ENCODE measurements at places on chromosomes 7 and 10.

DNA sequence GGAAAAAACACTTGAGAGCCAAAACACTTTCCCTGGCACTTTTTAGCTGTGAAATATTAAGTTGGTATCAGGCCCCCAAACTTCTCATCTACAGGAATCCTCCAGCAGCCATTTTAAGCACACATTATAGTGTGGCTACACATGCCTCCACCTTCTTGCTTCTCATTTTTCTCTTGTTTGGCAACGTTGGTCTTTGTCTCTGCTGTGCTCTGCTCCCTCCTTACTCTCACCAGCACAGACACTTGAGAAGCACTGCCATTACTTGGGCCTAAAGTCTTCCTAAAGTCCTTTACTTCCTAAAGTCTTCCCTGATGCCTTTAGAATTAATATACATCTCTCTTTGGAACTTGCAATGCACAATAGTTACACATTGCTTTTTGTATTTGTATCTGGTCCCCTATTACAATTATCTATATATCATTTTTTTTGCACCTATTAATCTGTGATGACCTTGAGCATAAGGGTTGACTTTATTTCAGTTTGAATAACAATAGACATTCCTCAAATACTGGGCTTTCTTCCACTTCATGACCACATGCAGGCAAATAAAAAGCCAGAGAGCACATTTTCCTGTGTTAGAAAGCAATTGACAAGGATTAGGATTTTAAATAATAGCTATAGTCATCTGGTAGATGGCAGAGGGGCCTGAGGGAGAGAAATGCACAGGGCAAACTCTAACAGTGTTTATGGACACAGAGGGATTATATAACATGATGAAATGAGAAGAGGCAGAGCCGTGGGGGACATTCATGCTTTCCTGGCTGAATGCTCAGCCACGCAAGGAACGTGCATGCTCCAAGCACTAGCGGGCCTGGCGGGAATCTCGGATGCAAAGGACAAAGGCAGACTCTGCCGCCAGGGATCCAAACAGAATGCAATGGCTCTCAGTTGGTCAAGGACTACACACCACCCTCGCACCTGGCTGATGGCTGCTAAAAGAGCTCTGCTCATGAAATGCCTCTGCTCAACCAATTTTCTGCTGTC is 99.3 kb downstream of the CDC14C start:
- DNase-seq = no peak

GRCh38 chr10:71547876-71548846 is 151.4 kb downstream of the CDH23 start:
- DNase-seq = no peak

GRCh38 chr7:127933146-127933545 is 98.1 kb downstream of the LRRC4 start:
- no peak for DNase-seq

DNA sequence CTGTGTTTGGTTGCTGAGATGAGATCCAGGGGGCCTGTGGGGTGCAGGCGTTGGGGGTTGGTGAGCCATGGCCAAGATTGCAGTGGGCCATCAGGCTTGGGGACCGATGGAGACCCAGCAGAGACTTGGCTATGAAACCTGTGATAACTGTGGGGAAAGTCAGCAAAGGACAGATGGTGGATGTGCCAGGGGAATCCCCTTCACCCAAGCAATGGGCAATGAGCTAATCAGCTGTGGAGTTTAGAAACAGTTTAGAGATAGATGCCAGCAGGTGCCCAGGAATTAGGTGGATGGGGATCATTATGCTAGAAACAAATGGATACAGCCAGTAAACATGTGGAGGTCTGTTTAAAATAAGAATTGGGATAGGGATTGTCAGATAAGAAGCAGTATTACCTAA is 151.4 kb upstream of the FERD3L start:
- DNase-seq = no peak

DNA sequence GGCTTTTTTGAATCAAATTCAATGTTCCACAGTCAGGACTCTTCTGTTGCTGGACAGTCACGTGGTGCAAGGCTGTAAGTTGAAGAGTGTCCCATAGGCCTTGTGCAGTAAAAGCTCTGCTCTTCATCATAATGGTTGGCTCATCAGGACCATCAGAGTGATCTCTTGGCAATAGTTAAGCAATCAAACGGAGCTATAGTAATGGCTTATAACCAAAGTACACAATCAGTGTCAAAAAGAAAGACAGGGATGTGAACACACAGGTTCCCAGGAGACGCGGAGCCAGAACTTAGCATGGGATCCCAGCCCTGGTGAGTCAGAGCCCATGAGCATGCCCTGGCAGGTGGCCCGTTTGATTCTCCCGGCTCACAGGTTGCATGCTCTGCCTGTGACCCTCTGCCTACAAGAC is 10.8 kb upstream of the GPNMB start:
- no peak for DNase-seq

- no peak for DNase-seq
Measured at GRCh38 chr10:126691456-126691855, 21.0 kb upstream of the C10orf90 start.

DNA sequence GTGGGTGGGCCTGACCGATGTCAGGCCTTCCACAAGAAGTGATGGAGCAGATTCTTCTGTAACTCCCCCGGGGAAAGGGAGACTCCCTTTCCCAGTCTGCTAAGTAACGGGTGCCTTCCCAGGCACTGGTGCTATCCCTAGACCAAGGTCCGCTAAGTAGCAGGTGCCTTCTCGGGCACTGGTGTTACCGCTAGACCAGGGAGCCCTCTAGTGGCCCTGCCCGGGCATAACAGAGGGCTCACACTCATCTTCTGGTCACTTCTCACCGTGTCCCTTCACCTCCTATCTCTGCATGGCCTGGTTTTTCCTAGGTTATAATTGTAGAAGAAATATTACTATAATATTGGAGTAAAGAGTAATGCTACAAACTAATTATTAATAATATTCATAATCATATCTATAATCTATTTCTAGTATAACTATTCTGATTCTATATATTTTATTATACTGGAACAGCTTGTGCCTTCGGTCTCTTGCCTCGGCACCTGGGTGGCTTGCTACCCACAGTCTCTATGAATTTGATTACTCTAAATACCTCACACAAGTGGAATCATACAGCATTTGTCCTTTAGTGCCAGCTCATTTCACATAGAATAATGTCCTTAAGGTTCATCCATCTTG is 1378.7 kb downstream of the XPNPEP1 start:
- DNase-seq = peak; percentile 11

GRCh38 chr7:21947056-21947455 is 1.4 kb upstream of the CDCA7L start:
- DNase-seq = no peak

GRCh38 chr7:44638611-44639557 is 32.5 kb downstream of the OGDH start:
- peak; percentile 79 for DNase-seq

DNA sequence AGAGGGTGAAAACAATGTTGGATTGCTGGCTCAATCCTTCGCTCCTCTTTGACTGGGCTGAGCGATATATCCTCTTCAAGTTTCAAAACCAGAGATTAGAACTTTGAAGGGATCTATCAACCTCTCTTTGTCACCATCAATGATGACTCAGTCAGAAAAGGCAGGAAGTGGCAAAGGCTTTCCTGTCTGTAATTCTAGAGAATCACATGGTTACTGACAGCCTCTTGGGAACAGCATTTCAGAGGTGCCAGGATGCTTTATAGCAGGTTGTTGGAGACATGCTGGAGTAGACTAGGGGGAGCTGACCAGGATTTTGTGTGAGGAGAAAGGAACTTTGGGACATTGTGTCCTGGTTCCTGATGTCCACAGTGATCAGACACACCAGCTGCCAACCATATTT is 81.3 kb downstream of the PRKCQ start:
- DNase-seq = peak; percentile 42

DNA sequence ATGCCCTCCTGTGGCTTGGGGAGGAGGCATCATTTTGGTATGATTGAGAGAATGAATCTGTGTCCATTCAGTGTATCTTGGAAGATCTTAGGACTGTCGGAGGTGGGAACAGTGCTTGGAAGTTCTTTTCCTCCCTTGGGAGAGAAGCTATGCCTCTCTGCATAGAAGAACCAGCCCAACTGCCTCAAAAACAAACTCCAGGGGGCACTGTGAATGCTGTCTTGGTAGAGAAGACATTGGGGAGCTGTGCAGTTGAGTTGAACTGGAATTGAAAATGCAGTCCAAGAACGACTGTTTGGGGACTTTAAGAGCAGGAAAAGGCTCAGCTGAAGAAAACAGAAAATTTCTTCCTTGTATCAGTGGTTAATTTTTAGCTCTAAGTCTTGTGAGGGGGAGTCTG is 4.9 kb upstream of the GJD4 start:
- DNase-seq = no peak

DNA sequence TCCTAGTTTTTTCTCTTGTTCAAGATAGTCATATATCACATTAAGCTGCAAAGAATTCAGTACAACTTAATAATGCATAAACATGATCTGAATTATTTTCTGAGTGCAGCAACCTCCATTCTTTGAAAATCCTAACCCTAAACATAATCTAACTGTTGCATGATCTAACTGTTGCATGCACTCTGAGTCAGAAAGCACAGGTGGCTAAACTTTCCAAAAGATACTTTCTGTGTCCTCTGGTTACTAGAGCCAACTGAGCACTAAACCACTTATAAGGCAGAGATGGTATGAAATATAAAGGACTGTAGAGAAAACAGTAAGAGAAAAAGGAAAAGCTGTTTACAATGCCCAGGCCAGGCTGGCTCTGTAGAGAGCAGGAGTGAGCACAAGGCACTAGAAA is 23.0 kb upstream of the FAM133B start:
- DNase-seq = no peak

DNA sequence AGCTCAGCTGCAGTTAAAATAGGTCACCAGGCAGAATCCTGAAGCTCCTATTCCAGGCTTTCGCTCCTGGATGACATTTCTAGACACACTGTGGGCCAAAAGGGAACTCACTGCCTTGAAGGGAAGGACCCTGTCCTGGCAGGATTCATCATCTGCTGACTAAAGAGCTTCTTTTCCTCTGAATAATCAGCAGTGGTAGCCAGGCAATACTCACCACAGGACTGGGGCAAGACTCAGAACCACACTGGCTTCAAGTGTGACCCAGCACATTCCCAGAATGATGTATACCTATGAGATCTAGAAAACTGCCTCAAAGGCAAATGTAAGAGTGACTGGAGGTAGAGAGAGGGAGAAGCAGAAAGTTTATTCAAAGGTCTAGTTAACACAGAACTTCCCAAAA is 29.5 kb upstream of the EBF3 start:
- no peak for DNase-seq

DNA sequence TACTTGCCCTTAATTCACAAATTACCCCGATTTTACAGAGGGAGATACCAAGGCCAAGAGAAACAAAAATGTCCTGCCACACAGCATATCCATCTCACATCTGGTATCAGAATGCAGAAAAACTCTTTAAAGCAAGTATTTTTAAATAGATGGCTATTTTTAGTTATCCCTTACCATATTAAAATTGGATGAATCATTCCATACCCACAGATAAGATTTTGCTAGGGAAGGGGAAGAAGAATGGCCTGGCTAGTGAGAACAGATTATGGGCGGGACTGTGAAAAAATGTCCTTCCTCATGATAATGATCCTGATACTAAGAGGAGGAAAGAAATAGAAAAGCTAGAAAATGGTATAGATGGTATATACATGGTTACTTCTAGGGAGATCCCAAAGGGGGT is 80.6 kb upstream of the GATAD1 start:
- no peak for DNase-seq

DNA sequence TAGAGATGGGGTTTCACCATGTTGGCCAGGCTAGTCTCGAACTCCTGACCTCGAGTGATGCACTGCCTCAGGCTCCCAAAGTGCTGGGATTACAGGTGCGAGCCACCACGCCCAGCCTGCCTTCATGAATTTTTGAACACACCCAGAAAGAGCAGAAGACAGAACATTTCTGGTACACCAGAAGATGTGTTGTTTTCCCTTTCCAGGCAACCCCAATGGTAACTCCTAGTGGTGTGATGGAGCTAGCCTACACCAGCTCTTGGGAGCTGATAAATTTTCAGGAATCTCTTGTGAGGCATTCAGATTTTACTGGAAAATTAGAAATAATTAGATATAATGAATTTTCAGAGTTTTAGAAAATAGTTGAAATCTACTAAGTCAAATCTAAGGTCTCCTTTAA is 904 bp upstream of the CCDC7 start:
- no peak for DNase-seq

DNA sequence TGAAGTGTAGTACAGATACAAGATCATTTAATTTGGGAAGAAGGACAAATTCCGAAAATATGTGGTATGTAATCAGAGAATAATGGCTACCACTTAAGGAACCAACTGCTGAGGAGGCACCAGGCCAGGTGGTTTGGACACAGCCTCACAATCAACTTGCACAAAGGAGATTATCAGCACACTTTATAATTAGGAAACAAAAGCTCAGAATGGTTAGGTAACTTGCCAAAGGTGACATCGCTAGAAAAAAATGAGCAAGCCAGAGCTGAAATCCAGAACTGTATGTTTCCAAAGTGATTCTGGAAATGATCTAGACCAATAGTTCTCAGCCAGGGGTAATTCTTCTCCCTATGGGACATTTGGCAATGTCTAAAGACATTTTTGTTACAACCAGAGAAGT is 36.6 kb downstream of the ERCC6 start:
- DNase-seq = no peak

- DNase-seq = no peak
Measured at GRCh38 chr10:33066558-33067236, 108.7 kb upstream of the ITGB1 start.

DNA sequence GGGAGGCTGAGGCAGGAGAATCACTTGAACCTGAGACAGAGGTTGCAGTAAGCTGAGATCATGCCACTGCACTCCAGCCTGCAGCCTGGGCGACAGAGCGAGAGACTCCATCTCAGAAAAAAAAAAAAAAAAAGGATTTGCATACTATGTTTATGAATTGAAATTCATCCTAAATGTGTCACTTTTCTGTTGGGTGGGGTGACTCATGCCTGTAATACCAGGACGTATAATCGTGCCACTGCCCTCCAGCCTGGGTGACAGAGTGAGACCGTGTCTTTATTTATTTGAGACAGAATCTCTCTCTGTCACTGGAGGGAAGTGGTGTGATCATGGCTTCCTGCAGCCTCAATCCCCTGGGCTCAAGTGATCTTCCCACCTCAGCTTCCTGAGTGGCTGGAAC is 5.8 kb downstream of the ZNF212 start:
- no peak for DNase-seq

- no peak for DNase-seq
Measured at GRCh38 chr7:105493923-105494315, 28.2 kb downstream of the PUS7 start.

- DNase-seq = no peak
Measured at GRCh38 chr7:130998993-130999602, 265.1 kb upstream of the KLF14 start.

GRCh38 chr7:51142741-51143385 is 173.7 kb downstream of the COBL start:
- DNase-seq = no peak

- DNase-seq = no peak
Measured at GRCh38 chr10:14035506-14035905, 295.2 kb downstream of the FRMD4A start.
